ENCODE measurements at places on chromosomes 5 and 9. TPM values are rescaled to one million over a fixed set of nuclear protein-coding genes. Genes with fewer than 3 reads are reported as not detected.

The CAMK2A gene
- polyA plus RNA-seq = 0.90 TPM

The SLC34A1 gene
- 211 TPM for polyA plus RNA-seq

The CARTPT gene
- polyA plus RNA-seq = not detected

The CORO2A gene
- polyA plus RNA-seq = 0.90 TPM

The DOK3 gene
- 1.9 TPM for polyA plus RNA-seq

The AHRR gene
- 0.71 TPM for polyA plus RNA-seq

The PKD2L2 gene
- polyA plus RNA-seq = not detected

The S100Z gene
- 0.69 TPM for polyA plus RNA-seq

The TBC1D13 gene
- 38.5 TPM for polyA plus RNA-seq

The LCN10 gene
- 3.9 TPM for polyA plus RNA-seq

The SPATA31A3 gene
- not detected for polyA plus RNA-seq

The IL9 gene
- not detected for polyA plus RNA-seq

The TSSK1B gene
- not detected for polyA plus RNA-seq

The PCDHA2 gene
- polyA plus RNA-seq = 0.17 TPM

DNA sequence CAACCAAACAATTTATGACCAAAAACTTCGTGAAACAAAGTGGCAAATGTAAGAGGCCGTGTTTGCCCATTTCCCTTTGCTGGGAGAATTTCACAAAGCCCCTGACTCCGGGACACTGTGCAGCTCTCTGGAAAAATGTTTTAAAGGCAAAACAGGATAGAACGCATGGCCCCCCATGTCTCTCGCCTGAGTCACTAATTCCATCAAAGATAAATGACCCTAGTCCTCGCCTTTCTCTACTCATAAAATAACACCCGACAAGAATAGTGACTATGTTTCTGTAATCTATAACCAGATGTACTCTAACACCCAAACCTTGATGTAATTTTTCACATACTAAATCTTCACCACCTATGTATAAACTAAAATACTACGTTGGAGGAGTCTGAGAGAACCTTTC lies 55.7 kb upstream of the SAP30L start:
- no peak for DNase-seq

DNA sequence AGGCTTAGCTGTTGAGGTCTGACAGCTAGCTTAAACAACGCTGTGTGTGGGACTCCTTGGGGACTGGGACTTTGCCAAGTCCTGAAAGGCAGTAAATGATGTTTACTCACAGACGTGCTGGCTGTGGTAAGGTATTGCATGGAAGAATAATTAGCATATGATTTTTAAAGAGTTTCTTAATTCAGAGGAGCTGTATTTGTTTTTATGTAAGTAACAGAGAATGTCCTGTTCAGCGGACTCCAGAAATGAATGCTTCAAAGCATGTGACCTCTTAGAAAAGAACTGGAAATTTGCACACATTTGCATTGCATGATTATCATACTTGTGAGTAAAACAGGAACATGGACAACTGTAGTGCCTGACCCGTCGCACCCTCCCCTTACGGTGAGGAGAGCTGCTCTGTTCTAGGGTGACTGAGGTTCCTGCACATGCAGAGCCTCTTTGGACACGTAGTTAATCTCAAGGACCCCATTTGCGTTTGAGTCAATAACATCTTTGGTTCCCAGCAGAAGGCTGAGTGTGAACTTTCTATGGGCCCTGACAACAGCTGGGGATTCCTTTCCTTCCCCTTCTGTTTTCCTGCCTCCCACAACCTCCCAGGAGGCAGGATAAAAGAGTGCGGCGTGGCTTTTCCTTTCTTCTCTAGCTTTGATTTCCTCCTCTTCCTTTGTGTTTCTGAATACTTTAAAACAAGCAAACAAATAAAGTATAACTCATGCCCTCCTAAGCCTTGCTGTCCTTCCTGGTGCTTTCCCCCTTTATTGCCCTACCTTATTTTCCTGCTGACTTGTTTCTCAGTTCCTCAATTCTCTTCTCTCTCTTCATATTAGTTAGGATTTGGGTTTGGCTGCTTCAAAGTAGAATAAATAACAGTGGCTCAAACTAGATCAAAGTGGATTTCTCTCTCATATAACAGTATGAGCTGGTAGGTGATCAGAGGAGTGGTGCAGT lies 157.2 kb upstream of the CD180 start:
- DNase-seq = no peak

DNA sequence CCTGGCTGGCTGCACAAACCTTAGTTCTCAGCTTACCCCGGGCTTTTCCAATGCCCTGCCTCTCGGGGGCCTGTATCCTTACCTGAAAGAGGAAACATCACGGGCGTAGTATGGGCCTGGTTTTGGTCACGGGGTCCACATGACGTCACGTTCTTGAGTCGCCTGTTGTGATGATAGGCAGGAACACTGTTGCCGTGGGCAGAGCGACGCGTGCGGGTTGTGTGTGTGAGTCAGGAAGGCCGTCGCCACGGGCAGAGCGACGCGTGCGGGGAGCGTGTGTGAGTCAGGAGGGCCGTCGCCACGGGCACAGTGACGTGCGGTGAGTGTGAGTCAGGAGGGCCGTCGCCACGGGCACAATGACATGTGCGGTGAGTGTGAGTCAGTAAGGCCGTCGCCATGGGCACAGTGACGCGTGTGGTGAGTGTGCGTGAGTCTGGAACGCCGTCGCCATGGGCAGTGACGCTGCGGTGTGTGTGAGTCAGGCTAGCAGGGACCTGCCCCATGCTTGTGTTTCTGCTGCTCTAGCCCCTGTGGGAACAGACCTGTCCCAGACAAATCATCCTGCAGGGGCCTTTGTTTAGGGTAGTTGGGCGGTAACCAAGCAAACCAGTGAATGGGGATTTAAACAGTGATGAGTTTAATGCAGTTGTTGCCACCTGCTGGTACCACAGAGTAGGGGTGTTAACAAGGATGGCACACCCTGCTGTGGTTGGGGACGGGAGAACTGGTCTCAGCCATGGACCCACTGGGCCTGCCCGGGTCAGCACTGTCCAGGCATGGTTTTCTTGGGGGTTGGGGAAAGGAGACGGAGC lies 19.8 kb downstream of the TRIP13 start:
- DNase-seq = no peak

DNA sequence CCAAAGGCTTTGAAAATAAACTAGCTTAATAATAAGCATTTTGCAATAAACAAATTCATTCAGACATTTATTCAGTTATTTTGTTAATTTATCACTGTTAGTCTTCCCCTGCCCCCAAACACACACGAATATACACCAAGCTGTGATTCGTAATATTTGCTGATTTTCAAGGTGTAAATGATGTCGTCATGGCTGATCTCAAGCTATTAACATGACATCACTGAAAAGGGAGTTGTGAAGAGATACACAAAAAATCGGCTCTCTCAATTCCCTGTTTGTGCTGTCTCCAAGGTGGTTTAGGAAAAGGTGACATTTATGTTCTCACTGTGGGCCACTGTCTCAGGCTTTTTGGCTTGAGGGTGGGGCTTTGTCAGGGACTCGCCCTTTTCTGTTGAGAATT lies 413.3 kb downstream of the CDH9 start:
- DNase-seq = no peak

DNA sequence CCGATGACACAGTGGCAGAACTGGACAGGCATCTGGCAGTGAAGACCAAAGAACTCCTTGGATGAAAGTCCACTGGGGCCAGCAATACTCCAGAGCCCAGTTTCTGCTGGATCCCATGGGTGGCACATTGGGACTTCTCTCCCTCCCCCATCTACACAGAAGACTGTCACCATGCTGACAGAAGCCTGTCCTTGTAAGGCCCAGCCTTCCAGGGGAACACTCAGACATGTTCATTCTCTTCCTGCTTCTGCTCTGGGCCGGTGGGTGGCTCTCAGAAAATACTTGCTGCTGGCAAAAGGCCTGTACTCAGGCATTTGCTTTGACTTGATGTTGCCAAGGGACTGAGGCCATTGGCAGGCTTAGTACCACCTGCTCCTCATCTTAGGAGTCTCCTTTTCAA lies 48.3 kb upstream of the PTGS1 start:
- DNase-seq = no peak

DNA sequence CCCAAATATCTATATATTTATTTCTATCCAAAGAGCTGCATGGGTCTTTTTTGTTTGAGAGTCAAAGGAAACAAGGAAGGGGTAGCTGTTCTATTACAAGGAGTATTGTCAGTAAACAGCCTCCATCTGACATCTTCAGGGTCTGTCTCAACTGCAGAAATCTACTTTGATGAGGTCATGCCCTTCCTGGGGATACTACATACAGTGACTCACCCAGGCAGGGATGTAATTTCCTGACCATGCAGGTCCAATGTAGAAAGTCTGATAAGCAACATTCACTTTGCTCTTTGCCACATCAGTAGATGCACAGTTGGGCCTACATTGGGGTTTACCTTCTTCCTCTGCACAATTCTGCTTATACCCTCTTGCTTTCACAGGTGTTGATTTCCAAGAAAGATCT lies 165.5 kb downstream of the TLR4 start:
- DNase-seq = no peak

- DNase-seq = peak; percentile 70
Observed at GRCh38 chr5:170070556-170071412, 34.9 kb upstream of the FOXI1 start.

DNA sequence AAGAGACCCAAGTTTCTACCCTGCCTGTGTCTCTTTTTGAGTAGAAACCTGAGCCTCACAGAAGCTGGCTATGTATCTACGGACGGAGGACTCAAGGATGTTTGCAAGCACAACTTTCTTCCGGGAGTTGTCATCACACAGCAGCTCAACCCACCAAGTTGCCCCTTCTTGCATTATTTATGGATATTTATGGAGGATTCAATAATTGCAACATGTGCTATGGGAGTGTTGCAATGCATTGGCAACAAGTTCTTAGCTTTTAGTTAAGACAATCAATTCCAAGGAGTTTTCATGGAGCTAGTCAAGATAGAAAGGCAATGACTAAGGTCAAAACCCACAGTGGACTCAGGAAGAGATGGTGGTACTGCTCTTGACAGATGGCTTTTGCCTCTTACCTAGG lies 336.9 kb downstream of the ENC1 start:
- no peak for DNase-seq

- no peak for DNase-seq
Observed at GRCh38 chr9:35705836-35706430, 16.2 kb upstream of the TPM2 start.

- no peak for DNase-seq
Observed at GRCh38 chr5:136427426-136427825, 62.1 kb upstream of the TRPC7 start.

DNA sequence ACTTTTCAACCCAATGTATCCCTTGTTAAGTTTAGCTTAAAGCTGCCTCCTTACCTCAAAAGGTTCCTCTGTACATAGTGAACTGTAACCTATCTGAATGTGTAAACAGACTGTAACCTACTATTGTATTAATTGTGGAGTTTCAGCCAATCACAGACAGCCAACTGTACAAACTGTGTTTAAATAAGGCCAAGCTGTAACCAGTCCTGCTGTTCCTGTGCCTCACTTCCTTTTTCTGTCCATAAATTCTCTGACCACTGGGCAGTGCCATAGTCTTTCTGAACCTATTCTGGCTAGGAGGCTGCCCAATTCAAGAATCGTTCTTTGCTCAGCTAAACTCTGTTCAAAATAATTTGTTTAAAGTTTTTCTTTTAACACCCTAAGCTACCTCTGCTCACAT lies 74.7 kb upstream of the DAPK1 start:
- no peak for DNase-seq

GRCh38 chr9:134655586-134656333 lies 14.2 kb downstream of the COL5A1 start:
- DNase-seq = no peak

DNA sequence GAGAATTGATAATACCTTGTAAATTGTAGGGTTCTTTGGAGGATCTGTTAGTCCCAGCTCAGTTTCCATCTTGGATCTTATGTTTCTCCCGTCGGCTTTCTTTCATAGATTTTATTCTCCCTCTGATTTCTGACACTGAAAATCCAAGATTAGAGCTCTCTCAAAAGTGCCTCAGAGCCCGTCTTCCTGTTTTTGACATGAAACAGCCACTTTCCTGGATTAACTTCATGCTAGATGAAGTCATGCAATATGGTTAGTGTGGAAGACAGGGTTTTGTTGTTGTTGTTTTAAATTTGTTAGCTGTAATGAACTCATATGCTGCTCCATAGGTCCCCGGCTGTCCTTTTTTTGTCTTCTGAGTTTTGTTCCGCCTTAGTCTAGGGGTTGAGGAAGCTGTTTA lies 51.6 kb upstream of the ZFR start:
- no peak for DNase-seq

GRCh38 chr5:113776168-113776567 lies 262.7 kb downstream of the YTHDC2 start:
- no peak for DNase-seq

DNA sequence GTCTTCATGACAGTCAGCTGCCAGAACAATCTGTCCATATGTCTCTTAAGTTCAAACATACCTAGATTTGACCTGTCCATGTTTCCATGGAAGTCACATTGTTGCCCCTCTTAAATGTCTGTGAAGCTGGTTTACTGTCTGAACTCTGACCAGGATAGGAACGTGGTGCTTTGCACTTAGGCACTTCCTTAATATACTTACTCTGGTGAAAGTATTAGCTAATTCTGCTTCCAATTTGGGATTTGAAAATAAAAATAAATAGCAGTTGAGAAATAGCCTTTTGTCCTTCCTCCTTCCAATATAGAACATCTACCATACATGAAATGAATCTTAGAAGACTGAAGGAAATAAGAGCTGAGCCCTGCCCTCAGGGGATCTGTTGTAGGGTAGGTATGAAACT lies 524.5 kb upstream of the CLINT1 start:
- no peak for DNase-seq

GRCh38 chr5:89047571-89047970 lies 164.6 kb upstream of the MEF2C start:
- DNase-seq = no peak

DNA sequence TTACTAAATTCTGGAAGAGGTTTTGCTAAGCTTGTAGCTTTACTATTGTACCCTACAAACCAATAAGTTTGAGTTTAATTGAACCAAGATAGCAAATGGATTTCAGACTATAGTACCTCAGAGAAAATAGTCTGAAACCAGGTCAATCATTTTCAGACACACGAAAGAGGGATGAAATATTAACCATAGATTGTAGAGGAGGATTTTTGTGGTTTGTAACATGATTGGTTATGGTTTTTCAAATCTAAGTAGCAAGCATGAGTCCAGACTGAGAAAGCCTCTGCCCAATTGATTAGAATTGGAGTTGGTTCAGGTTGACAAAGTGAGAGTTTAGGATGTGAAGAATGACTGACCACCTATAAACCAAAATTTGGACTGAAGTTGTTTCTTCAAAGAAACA lies 562.7 kb upstream of the DMAC1 start:
- no peak for DNase-seq

DNA sequence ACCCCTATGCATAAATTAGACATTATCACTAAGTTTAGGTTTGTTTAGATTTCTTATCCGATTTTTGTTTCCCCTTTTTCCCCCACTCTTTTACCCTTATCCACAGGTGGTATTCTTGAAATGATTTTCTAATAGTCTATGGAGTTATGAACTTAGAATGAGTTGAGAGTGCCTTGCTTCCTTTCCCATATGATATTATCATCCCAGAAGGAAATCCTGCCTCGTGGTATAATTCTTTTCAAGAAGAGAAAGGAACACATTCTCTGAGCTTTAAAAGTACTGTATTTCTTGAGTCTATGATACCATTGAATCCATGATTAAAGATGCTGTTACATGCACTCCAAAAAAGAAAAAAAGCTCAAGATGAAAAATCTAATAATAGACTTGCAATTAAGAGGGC lies 76.9 kb upstream of the ADAMTSL1 start:
- DNase-seq = no peak

Data from kidney (tissue), 22 donors.